ENCODE measurements at places on chromosomes 12 and 14.
A peak's percentile ranks its signal among the peaks of the same experiment; 100 is the strongest.

DNA sequence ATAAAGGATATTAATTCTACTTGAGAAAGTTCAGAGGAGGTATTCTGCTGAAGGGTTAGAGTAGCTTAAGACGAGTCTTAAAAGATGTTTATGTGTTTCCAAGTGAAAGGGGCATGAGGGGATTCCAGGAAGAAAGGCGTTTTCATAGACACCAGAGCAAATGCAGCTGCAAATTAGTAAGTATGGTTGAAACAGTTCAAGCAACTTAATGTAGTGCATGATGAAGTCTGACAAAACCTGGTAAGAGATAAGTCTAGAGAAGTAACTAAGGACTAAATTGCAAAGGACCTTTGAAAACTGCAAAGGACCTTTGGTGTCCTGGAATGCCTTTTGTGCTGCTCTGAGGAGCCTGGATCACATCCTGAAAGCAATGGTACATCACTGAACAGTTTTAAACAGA lies 11.5 kb downstream of the LUM start:
- peak; percentile 61 for DNase-seq

GRCh38 chr14:20998674-20999366 lies at the start of gene SLC39A2:
Gene SLC39A2, plus strand, starts transcription at chr14:20999293. Its CDS starts 154 bp downstream, at chr14:20999447.
- no peak for DNase-seq

DNA sequence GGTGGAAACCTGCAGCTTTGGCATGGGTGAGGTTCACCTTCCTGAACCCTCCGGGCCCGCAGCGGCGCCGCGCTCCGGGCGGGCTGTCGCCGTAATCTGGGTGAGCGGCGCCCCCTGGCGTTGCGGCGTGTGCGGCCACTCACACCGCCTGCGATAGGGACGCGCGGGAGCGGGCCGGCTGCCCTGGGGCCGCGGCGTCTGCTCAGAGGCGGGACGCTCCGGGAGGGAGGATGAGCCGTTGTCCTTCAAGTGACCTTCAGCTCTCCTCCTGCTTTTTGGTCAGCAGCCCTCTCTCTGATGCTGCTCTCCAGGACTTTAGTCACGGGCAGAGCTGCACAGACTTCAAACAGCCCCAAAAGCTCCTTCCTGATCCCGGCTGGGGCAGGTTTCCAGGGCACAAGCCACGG lies 211.7 kb upstream of the FKBP4 start:
- peak; percentile 64 for DNase-seq

GRCh38 chr14:64438181-64438841 lies 27.0 kb upstream of the AKAP5 start:
- DNase-seq, result peak; percentile 93

DNA sequence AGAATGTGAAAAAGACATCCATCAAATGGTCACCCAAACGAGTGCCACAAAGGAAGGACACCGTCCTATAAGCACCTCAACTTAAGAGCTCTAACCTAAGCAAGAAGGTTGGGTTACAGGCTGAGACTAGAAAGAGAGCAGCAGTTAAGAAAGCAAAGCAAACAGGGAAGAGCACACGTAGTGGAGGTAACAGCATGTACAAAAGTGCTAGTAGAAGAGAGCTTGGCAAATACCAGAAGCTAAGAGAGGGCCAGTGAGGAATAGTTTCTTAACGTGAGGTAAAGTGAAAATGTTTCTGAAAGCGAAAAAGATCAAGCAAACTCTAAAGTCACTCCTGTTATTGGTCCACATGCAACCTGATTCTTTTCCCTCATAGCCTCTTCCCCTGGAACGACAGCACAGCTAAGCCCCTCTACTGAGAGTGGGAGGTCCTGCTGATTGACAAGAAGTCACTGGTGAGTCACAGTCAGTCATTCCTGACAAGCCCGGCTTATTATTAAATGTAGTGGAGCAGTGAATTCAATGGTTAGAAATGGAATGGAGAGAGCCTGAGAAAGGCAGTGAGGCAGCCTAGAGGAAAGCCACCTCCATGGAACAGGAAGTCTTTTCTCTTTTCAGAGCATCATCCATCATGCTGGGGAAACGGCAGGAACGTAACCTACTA lies 204.4 kb downstream of the SLC25A21 start:
- peak; percentile 14 for DNase-seq

DNA sequence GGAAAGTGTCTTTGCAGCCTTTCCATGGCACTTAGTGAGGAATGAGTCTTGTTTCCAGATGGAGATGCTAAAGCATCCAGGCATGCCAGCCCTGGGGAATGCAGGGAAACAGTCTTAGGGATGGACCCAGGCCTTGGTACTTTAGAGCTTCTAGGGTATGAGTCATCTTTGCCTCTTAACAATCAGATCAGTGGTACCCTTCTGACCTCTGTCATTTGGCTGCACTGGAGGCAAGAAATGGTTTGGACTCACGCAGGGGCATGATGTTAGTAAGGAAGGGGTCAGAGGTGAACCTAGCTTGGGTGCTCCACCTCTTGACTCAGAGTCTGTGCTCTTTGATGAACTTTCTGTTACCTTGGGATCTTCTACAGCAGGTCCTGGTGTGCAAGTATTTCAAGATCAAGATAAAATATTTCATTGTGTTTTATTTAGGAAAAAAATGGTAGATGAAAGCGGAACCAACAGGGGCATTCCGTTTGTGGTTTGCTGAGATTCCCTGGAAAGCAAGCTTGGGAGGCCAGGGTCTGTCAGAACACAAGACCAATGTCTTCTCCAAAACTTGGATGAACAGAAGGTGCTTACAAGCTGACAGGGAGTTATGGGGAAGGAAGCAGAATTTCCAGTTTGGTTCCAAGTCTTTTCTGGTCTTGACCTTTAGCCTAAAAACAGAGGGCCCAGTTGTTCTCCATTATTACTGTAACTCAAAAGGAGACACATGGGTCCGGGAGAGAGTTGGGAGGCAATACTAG lies 216.2 kb downstream of the ZFP36L1 start:
- DNase-seq, result peak; percentile 68

- DNase-seq, result no peak
Observed at GRCh38 chr14:93564918-93565317, 134.2 kb downstream of the UNC79 start.

DNA sequence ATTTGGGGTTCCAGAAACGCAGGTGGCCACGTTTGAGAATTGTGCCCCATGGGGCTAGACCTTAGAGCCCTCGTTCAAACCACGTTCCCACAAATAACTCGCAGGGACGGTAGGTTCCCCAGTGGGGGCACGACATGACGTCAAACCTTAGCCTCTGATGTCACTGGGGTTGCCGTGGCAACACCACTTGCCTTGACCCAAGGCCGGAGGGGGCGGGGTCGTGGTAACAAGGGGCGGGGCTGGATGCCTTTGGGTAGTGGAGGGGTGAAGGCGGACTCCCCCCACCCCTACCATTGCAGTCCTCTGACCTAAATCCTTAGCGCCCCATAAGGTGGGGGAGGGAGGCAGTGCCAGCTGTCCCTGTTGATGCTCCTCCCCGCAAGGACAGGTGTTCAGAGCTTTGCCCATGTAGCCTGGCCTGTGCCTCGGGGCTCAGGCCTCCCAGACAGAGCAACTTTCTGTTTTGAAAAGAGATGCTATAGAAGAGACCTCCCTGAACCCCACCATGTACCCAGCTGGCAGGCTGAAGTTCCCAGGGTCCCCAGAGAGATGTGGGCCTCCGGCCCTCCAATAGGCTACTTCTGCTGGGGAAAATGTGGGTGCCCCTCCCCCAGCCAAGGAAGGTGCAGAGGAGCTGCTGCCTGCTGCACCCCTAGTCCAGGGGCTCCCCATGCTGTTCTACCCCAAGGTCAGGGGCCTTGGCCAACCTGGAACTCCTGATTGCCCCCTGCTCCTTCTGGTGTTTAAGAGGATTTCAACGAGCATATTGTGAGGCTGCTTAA lies 1.9 kb downstream of the FAM222A start:
- DNase-seq, result no peak

- DNase-seq, result no peak
Observed at GRCh38 chr12:125387206-125387605, 322.0 kb downstream of the AACS start.

DNA sequence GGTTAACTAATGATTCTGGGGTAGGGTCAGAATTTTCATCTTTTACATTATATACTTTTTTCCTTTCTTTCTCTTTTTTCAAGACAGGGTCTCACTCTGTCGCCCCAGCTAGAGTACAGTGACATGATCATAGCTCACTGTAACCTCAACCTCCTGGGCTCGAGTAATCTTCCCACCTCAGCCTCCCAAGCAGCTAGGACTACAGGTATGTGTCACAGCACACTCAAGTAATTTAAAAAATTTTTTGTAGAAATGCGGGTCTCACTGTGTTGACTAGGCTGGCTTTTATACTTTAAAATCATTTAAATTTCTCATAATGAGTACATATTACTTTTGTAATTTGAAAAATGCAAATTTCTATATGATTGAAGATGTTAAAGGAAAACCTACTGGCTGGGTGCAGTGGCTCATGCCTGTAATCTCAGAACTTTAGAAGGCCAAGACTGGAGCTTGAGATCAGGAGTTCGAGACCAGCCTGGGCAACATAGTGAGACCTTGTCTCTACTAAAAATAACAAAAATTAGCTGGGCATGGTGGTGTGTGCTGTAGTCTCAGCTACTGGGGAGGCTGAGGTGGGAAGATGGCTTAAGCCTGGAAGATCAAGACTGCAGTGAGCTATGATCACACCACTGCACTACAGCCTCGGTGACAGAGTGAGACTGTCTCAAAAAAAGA lies 25.7 kb downstream of the R3HDM2 start:
- DNase-seq, result peak; percentile 67

- no peak for DNase-seq
Observed at GRCh38 chr12:77133566-77133965, 68.2 kb upstream of the E2F7 start.

GRCh38 chr14:30420515-30420914 lies 138.4 kb upstream of the G2E3 start:
- no peak for DNase-seq

- no peak for DNase-seq
Observed at GRCh38 chr12:10140001-10140400, 10.0 kb upstream of the CLEC7A start.

DNA sequence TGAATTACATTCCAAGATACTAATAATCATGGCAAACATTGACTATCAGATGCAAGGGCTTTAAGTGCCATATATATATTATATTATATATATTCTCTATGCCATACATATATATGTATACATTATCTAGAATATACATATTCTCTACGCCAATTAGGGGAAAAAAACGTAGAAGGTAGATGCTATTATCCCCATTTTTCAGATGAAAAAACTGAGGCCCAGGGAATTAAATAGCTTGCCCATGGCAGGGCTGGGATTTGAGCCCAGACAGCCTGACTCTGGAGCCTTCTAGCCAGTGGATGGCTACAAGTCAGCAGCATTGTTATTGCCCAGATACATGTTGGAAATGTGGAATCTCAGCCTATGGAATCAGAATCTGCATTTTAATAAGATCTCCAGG lies 116.0 kb upstream of the BTG1 start:
- no peak for DNase-seq

GRCh38 chr14:24839617-24840203 lies 205.7 kb upstream of the GZMB start:
- DNase-seq, result no peak

- no peak for DNase-seq
Observed at GRCh38 chr14:94058674-94059138, 22.3 kb downstream of the DDX24 start.

DNA sequence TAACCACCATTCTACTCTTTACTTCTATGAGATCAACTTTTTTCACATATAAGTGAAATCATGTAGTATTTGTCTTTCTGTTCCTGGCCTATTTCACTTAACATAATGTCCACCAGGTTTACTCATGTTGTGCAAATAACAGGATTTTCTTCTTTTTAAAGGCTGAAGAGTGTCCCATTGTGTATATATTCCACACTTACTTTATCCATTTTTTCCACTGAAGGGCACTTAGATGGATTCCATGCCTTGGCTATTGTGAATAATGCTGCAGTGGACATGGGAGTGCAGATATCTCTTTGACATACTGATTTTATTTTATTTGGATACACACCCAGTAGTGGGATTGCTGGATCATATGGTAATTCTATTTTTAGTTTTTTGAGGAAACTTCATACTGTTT lies 181.1 kb upstream of the HMGA2 start:
- DNase-seq, result no peak

- DNase-seq, result no peak
Observed at GRCh38 chr14:95326987-95327386, 7.3 kb upstream of the CLMN start.

- DNase-seq, result no peak
Observed at GRCh38 chr12:79309039-79309438, 381.7 kb downstream of the PAWR start.

DNA sequence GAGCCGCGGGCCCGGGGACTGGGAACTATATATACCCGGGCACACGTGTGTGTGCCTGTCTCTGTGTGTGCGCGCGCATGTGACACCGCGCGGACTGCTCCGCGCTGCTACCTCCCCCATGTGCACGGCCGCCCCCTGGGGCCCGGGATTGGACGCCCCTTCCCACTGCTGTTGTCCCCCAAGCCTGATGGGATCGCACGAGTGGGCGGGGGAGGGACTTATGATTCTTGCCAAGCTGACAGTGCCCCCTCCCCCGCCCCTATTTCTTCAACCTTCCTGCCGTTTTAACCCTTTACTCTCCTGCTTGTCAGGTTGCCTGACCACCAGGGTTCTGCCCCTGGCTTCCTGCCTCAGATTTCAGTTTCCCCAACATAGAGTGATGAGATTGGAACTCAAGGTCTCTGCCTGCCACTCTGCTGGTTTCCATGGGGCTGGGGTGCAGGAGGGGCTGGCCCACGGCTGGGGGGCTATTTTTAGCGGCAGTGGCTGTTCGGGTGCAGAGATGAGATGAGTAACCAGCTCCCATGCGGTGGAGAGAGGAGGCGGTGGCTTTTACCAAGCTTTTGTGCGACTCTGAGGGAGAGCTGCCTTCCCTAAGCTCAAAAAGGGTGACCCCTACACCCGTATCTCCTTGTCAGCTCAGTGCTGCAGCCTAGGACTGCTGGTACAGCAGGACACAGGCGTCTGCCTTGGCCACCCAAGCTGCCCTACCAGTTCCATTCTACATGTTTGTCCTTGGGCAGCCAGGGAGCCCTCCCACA lies at the start of gene DDN:
Gene DDN (minus strand): TSS at position 5 of the 761 bp plus-strand sequence. CDS start 88 bp downstream, outside the sequence.
- no peak for DNase-seq

- peak; percentile 75 for DNase-seq
Observed at GRCh38 chr12:72346363-72346944, 74.3 kb downstream of the TRHDE start.

DNA sequence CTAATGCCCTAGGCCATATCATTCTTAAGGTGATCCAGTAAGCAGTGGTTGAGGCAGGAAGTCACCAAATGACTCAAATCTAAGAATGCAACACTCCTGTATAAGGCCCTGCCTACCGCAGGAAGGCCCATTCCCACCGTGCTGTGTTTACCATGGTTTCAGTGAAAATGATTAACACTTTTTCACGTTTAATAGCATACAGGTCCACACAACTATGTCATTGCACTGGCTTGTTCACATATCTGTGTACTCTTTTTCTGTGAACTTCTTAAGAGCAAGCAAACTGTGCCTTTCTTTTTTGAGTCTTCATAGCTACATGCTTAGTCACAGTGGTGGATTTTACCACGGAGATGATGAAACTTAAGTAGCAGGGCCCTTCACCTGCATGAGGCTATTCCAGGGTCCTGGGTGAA lies 214.9 kb downstream of the CNTN1 start:
- DNase-seq, result no peak

GRCh38 chr12:42779186-42779859 lies 189.8 kb upstream of the PRICKLE1 start:
- no peak for DNase-seq
